Right cardiac atrium (tissue), 5 donors: ENCODE measurements at places on chromosomes 1 and 21. TPM values are rescaled to one million over a fixed set of nuclear protein-coding genes. Genes with fewer than 3 reads are reported as not detected.

The MAP3K6 gene
- 47.5 TPM for polyA plus RNA-seq

The AGO4 gene
- 8.5 TPM for polyA plus RNA-seq

The CXADR gene
- 7.3 TPM for polyA plus RNA-seq

The PDZK1IP1 gene
- polyA plus RNA-seq: 0.23 TPM

The CRP gene
- 0.18 TPM for polyA plus RNA-seq

The DHRS3 gene
- polyA plus RNA-seq: 53.6 TPM

The SPATA21 gene
- polyA plus RNA-seq: 0.23 TPM

The SH2D2A gene
- 2.0 TPM for polyA plus RNA-seq

The SGIP1 gene
- polyA plus RNA-seq: 2.2 TPM

The NHLH1 gene
- 0.05 TPM for polyA plus RNA-seq

The CR1 gene
- polyA plus RNA-seq: 0.16 TPM
